ENCODE measurements at places on chromosomes 7 and 10.
A peak's percentile ranks its signal among the peaks of the same experiment; 100 is the strongest.

- DNase-seq: no peak
Measured at GRCh38 chr10:3036155-3037021, 31.0 kb upstream of the PFKP start.

DNA sequence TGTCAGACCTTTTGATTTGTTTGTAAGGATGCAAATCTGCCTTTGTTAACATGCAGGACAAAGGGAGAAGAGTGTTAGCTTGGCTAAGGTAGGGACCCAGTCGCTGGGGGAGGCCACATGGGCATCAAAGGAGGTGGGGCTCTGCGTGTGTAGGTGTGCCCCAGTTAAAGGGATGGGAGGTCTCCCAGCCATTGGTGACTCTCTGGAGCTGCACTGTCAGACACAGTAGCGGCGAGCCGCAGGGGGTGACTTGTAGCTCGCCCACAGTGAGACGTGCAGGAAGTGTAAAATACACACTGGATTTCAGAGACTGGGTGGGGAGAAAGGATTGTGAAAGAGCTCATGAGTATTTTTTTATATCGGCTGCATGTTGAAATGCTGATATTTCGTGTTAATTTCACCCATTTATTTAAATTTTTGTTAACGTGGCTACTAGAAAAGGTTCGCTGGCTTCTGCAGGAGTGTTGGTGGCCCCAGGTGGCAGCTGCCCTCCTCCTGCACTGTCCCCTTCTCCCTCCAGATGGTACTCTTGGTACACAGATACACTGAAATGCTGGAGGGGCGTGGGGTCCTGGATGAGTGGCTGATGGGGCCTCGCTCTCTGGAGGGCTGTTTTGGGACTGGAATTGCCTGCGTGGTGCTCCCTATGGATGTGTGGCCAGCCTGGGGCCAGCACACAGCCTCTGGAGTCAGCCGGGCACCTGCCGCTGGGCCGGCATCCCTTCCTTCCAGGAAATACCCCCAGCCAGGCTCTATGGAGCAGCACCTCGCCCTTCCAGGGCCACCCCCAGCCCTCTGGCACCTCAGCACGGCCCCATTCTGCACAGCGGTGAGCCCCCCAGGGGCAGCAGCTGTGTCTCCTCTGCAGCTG lies 59.2 kb downstream of the LHPP start:
- DNase-seq: no peak

GRCh38 chr7:150645259-150646020 lies 13.3 kb upstream of the GIMAP6 start:
- no peak for DNase-seq

DNA sequence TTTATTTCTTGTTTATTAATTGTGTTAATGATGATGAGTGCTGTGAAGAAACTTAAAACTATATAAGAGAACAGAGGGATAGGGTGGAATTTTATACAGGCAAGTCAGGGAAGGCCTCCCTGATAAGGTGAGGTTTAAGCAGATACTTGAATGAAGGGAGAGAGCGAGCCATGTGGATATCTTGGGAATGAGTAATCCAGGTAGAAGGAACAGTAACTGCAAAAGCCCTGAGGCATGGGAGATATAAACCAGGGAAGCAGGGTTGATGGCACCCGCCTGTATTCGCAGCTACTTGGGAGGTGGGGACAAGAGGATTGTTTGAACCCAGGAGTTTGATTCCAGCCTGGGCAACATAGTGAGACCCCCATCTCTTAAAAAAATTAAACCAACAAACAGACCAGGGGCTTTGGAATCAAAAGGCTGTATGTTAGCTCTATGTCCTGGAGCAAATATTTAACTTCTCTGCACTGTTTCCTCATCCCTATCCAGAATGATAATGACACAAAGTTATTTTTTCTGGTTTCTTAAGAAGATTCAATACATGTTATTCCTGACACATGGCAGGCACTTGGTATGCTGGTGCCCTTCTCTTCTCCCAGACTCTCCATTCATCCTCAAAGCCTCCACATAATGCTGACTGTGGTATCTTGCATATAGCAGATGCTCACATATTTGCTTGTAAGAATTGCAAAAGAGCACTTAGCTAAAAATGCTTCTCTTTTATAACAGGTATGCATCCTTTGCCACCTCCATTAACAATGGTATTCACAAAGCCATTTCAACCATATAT lies 169.3 kb downstream of the CHN2 start:
- DNase-seq: no peak

GRCh38 chr10:97631098-97631497 lies 2.2 kb downstream of the MORN4 start:
- no peak for DNase-seq

DNA sequence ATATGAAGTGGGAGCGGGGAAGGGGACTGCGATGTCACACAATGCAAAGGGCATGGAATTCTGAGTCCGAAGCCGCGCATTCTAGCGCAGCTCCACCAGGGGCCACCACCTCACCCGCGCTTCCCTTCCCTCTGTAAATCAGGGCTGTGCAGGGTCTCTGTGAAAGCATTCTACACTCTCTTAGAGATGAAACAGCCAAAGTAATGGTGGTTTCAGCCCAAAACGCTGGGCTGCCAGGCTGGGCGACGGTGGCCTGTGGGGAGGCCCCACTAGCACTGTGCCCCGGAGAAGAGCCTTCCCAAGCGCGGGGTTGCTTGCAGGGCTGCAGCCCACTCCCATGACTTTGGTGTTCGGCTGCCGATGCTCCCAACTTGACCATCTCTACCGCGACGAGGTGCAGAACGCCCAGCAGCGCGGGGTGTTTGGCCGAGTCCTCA lies 11.4 kb downstream of the ATG9B start:
- DNase-seq: no peak

- DNase-seq: no peak
Measured at GRCh38 chr10:15897287-15897686, 37.0 kb upstream of the MINDY3 start.

- no peak for DNase-seq
Measured at GRCh38 chr7:68441645-68442044, 1156.6 kb upstream of the AUTS2 start.

DNA sequence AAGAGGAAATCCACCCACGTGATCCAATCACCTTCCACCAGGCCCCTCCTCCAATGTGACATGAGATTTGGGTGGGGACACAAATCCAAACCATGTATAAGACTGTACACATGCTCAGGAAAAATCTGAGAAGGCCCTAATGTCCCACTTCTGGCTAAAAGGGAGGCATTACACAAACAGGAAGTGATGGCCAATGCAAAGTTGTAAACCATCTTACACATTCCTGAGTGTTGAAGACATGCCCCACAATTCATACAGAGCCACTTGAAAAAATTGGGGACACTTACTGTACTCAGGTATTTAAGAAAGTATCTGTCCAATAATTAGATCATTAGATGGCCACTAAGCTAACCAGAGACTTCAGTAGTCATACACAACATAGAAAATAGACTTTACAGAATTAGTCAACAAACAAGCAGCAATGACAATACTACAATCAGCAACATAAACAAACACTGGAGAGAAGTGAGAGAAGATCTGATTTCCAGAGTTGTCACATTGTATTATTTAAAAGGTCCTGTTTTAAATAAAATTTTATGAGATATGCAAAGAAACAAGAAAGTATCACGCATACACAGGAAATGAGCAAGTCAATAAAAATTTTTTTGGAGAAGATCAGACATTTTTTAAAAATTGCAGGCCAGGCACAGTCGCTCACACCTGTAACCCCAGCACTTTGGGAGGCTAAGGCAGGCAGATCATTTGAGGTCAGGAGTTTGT lies 143.3 kb downstream of the DGKI start:
- DNase-seq: no peak

- DNase-seq: no peak
Measured at GRCh38 chr7:4269086-4269485, 413.0 kb upstream of the FOXK1 start.

DNA sequence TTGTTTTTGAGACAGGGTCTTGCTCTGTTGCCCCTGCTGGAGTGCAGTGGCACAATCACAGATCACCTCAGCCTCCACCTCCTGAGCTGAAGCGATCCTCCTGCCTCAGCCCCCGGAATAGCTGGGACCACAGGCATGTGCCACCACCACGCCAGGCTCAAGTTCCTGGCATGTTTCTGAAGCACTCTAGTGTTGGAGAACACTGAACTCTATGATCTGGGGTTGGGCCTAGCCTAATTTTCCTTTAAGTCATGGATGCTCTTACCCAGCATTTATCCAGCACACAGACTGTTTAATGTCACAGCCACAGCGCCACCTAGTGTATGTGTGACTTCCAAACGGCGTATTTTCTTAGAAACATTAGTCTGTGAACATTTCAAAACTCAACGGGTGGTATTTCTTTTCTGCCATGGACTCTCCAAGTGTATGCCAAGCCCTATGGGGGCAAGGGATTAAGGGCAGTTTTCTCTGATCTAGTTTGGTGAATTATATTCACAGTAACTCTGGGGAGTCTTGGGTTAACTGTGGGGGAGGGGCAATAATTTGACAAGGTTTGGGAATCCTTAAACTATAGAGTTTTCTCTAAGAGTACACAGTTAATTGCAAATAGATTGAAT lies 91.8 kb downstream of the CREM start:
- DNase-seq: peak; percentile 76

DNA sequence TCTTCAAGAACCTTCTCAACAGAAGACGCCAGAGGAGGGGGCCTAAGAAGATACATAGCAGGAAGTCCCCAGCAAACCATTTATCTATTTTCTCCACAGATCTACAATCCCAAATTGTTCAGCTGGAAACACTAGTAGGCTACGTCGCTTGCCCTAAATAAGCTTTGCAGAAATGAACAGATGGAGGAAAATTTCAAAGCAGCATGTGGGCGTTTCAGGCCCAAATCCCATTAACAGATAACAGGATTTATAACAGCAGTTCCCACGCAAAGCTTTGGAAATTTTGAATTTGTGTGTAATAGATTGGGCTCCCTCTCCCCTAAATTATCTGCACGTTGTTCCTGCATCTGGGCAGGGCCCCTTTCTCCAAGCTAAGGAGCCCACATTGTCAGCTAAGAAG lies 60.6 kb upstream of the FRMD4A start:
- no peak for DNase-seq

- no peak for DNase-seq
Measured at GRCh38 chr10:114000457-114001010, 43.1 kb upstream of the ADRB1 start.

DNA sequence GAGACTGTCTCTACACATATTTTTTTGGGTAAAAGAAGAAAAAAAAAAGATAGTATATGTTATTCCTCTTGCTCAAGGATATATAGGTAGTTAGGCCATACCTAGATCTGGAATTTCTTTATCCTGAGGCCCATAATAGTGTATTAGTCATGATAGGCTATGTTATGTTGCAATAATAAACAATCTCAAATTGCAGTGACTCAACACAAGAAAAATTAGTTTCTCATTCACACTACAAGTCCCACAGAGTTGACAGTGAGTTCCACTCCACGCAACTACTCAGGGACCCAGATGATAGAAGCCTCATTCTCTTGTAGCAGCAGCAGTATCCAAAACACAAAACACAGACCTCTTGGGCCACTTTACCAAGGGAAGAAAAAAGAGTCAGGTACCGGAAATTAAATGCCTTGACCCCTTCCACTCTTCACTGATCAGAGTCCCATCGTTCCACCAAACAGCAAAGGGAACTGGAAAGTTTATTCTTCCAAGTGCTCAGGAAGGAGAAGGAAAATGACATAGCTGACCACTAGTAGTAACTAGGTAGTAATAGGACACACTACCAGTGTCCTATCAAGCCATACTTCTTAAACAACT lies 7.4 kb upstream of the C10orf67 start:
- no peak for DNase-seq

DNA sequence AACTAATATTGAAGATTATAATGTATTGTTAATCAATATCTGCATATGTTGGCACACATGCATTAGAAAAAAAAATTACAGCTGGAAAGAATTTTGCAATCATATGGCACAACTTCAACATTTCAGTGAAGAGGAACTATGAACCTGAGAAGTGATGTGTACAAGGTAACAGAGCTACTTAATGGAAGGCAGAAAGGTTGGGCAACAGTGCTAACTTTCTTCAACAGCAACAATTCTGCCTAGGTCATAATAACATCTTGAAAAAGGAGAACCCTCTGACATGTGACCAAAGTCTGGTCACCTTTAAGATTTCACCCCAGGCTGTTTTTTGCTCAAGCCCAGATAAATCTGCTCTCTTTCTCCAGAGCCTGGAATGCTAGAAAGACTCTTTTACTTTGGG lies 47.9 kb upstream of the SKAP2 start:
- no peak for DNase-seq

GRCh38 chr10:46554166-46554781 lies 2.2 kb downstream of the GPRIN2 start:
- DNase-seq: peak; percentile 9

DNA sequence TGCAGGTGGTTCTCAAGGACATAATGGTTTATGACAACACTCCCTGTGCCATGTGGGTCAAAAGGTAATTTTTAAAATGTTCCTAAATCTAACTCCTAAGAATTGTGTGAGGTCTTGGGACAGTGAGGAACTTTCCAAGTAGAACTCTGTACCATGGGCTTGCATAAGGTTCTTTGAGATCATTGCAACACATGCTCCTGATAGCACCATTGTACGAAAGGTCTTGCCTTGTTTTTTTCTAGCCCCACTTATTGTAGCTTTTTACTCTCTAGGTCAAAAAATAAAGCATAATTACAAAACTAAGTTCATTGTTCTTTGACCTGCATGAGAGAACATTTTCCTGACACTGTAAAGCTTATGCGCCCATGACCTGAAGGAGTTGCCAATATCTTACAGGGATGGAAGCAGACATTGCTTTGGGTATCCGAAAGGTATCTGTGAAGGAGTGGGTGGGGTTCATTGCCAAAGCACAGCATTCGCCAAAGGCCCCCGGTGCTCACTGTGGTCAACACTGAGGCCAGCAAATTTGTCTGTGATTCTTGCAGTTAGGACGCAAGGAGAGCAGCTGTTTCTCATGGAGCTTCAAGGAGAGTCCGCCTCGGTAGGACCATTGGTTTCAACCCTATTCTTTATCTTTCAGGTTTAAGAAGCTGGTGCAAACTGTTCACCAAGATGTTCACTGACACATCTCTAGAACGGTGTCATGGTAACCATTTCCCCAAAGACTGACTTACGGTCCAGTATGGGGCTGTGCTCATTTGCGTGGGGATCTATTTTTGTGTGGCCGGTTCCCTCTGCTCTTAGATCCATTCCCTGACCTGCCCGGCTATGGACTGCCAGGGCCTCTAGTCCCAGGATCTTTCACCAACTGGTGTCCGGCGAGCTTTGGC lies 7.6 kb upstream of the PRKAG2 start:
- no peak for DNase-seq

GRCh38 chr10:124903111-124903510 lies 38.8 kb upstream of the ZRANB1 start:
- DNase-seq: no peak

DNA sequence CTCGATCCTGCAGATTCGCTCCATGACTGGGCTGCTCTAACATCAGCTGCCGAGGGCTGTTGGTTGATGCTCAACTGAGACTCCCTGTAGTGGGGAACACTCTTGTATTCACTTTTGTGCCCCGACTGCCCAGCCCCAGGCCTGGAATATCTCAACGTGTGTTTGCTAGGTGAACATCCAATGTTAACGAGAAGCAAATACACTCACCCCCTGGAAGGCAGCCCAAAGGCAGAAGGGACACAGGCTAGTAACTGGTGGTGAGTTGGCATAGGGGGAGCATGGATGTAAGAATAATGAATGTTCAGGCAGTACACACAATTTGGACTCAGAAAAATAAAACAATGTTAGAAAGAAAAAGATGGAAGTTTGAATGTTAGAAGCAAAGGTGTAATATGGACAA lies 24.0 kb upstream of the RBM33 start:
- no peak for DNase-seq

- DNase-seq: no peak
Measured at GRCh38 chr10:72490951-72491350, 134.9 kb downstream of the MICU1 start.

GRCh38 chr10:128642023-128642422 lies 515.8 kb upstream of the MKI67 start:
- no peak for DNase-seq

GRCh38 chr7:21462081-21462480 lies 34.2 kb downstream of the SP4 start:
- no peak for DNase-seq

All from central memory CD8-positive, alpha-beta T cell (primary cell).